ENCODE measurements at places on chromosomes 4 and X. TPM values are rescaled to one million over a fixed set of nuclear protein-coding genes. Genes with fewer than 3 reads are reported as not detected.

Gene CXorf66
- not detected for polyA plus RNA-seq

DNA sequence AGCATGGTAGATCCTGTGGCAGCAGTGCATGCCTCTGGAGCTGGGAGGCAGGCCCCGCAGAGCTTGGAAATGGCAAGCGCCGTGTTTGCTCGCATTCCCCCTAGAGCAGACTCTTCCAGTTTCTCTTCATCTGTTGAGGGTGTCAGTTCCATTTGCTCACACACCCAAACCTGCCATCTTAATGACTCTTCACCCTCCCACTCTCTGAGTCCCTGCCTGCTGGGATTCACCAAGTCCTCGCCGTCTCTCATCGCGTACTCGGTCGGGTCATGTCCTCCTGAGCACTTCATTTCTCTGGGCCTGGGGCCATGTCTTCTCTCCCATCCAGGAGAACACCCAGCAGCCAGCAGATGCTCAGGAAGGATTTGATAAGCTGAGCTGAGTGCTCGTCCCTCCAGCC is 16.9 kb downstream of the ZBTB49 start:
- DNase-seq, result no peak

DNA sequence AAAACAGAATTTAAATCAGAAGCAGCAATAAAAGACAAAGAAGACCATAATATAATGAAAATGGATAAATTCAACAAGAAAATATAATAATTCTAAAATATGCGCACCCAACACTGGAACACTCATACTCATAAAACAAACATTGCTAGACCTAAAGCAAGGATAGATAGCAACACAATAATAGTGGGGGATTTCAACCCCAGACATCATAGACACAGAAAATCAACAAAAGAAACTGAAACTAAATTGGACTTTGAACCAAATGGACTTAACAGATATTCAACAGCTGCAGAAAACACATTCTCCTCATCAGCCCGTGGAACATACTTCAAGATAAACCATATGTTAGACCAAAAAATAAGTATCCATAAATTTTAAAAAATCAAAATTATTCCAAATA is 1552.6 kb downstream of the C4orf33 start:
- DNase-seq, result no peak

GRCh38 chrX:54640103-54640690 is 110.2 kb downstream of the GNL3L start:
- no peak for DNase-seq

DNA sequence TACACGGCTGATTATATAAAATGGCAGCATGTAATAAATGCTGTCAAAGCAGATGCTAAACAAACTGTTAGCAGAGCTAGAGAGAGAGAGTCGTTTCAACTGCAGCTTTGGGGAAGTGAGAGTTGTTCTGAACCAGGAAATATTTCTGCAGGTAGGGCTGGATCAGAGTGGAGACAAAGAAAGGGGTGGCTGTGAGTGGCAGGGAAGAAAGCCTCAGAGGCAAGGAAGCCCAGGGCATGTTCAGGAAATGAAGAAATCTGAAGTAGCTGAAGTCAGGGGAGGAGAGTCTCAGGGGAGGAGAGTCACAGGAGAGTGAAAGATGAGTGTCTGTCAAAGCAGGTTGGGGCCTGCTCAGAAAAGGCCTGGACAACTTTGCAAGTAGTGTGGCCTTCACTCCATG is 48.4 kb upstream of the RPS6KA3 start:
- DNase-seq, result no peak

GRCh38 chrX:100643212-100643611 is 787 bp upstream of the SRPX2 start:
- no peak for DNase-seq

DNA sequence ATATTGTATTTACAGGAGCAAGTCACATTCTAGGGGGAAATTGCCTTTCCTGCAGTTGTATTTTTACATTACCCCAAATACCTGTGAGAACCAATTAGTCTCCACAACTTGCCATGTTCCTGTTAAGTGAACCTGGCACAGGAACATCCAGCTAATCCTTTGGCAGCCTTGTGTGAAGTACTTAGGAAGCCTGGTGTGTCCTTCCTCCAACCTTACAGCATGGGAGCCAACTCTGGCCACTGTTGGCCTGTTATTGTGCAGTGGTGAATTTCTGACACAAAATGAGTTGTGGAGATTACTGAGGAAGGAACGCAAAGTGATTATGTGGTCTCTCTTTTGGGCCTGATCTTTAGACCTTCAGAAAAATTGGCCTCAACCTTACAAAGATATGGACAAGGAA is 238.0 kb upstream of the PITX2 start:
- DNase-seq, result no peak

- DNase-seq, result no peak
These were observed 1.5 kb downstream of the SMIM14 start for GRCh38 chr4:39637221-39637585.

All from large intestine (tissue), 12 donors.